Effector CD4-positive, alpha-beta T cell (primary cell): ENCODE measurements at places on chromosomes 6 and 20.
A peak's percentile ranks its signal among the peaks of the same experiment; 100 is the strongest.

- no peak for DNase-seq
These were observed 15.6 kb downstream of the MEP1A start for GRCh38 chr6:46808806-46809205.

- DNase-seq, result no peak
These were observed 18.5 kb upstream of the DCBLD1 start for GRCh38 chr6:117463762-117464665.

DNA sequence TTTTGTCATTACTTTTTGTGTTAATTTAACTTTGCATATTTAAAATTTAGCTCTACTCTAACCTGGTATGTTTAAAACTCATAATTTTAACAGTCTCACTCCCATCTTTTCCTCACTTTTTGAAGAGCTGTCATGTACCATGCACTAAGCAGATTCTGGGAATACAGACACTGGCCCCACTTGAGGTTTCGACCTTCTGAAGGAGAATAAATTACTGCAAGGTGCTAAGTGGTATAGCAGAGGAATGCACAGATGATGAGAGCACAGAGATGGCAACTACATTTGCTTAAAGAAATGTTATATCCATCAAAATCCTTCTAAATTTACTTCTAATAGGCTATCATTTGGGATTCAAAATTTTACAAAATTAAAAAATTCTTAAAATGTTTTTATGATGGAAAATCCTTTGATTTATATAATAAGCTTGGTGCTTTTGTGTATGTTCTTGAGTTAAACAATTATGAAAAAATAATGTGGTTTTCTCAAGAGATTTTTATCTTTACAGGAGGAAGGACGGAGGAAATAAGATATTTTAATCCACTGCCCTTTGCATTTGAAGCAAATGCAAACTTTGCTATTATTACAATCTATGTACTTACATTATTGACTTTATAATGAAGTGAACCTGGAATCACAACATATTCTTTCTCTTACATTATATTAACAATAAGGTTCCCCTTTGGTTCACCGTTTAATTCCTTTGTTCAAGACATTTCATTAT lies 79.3 kb downstream of the AHI1 start:
- DNase-seq, result no peak

DNA sequence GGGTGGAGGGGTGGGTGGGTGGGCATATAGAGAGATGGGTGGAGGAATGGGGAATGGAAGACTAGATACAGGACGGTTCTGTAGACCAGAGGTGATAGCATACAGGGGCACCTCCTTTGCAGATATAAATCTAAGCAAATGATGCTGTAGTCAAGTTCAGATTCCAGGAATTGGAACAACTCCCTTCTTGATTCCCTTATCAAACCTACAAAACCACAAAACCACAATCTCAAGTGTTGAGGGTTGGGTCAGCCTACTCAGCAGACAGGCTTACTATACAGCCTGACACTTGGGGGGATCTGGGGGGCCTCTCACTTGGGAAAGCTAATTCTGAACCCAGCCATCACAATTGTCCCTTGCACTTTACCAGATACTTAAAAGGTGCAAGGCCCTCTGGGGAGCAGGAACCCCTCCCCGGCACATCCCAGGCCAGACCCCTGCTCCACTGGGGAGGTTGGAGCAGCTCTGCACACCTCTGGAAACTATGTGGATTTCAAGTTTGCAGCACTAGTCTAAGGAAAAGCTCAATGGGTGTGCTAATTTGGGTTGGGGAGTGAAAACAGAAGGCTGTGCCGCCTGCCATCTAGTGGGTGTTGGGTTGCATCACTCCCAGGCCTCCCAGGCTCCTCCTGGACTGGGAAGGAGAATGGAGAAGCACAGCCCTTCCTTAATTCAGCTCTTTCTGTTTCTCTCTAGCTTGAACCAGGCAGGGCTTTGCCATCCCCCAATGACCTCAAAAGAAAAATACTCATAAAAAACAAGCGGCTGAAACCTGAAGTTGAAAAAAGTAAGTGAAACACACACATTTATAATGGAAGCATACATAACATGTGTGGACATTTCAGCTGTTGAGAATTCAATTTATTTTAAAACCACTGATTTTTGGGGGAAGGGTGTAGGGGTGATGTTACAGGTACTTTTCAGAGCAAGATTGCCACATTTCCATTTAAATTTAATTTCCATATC lies 121.2 kb upstream of the LAMP5 start:
- DNase-seq, result no peak

DNA sequence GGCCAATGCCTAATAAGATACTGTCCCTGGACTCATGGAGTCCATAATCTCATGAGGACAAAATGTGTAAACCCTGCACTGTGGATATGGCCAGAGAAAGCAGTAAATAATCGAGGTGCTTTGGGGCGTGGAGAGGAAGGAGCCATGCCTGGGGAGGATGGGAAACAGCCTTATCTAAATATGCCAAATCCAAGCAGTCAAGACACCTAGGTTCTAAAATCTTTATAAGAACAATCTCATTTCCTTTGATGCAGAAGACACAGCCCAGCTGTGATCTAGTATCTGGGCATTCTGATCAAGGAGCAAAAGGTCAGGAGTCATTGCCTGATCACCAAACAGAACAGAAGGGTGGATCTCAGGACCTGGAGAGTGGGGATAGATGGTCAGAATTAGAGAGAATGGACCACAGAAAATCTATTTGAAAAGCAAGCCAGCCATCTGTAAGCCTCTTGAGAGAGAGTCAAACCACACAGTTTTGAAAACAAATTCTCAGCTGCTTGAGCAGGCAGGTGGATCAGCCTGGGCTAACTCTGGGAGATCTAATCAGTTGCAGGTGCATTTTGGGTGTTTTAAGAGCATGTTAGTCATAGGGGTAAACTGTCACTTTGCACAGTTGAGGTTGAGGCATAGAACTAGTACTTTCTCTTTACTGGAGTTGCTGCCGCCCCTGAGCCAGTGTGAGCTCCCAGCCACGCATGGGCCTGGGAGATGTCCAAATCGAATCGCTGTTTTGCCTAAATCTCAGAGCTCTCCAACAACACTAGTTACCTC lies 130.8 kb upstream of the TNFAIP3 start:
- DNase-seq, result peak; percentile 16

DNA sequence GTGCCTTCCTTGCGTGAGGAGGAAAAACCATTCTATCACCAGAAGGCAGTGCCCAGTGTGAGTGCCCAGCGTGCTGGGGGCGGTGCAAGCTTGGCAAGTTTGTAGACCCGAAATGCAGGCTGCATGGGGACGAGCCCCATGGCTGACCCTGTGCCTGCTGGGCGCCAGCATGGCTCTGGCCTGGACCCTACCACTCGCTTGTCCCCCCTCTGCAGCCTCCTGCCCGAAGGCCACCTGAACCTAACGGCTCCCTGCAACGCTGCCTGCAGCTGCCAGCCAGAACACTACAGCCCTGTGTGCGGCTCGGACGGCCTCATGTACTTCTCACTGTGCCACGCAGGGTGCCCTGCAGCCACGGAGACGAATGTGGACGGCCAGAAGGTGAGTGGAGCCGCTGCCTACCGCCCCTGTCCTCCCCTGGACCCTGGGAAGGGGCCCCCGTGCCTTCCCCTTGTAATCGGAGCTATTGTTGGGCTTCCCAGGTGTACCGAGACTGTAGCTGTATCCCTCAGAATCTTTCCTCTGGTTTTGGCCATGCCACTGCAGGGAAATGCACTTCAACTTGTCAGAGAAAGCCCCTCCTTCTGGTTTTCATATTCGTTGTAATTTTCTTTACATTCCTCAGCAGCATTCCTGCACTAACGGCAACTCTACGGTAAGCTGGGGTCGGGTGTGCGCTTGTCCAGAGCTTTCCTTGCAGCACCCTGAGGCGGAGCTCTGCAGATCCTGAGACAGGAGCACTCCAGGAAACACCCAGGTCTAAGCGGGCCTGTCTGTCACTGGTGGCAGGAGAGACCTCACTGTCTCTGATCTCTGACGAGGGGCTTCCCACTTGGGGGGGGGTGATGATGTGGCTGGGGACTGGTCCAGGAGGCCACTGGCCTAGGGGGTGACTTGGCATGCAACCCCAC lies 25.5 kb downstream of the SLCO4A1 start:
- no peak for DNase-seq

- DNase-seq, result no peak
These were observed 219.0 kb downstream of the PREX1 start for GRCh38 chr20:48608756-48609155.

- DNase-seq, result no peak
These were observed 9.0 kb downstream of the TPBG start for GRCh38 chr6:82372656-82373055.
